ENCODE measurements at places on chromosomes 16 and 17. TPM values are rescaled to one million over a fixed set of nuclear protein-coding genes. Genes with fewer than 3 reads are reported as not detected.

Gene KIFC3
- total RNA-seq, result 28.4 TPM

DNA sequence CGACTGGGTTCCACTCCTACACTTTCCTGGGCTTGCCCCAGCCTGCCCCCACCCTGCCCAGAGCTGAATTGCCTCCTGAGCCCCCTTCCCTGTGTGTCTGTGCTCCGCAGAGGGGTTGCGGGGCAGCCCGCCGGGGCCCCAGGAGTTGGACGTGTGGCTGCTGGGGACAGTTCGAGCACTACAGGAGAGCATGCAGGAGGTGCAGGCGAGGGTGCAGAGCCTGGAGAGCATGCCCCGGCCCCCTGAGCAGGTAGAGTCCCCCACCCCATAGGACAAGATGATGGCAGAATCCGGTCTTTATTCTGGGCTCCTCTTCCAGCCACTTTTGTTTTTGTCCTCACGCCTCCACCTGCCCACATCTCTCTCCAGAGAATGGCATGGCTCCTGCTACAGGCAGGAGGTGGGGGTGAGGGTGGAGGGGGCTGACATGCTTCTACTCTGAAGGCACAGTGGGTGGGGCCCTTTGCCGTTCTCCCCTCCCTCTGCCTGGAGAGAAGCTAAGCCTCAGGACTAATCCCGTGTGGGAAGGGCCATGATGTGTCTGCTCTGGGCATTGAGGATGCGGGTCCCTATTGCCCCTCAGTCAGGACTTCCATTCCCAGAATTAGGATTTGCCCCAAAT, 3.5 kb downstream of the ACBD4 start:
- no peak overlapping the region for H3K27ac ChIP-seq
- H3K4me1 ChIP-seq, result peaks cover 8% of the 10 kb centered on the region

Gene SARM1
- 11.5 TPM for total RNA-seq

DNA sequence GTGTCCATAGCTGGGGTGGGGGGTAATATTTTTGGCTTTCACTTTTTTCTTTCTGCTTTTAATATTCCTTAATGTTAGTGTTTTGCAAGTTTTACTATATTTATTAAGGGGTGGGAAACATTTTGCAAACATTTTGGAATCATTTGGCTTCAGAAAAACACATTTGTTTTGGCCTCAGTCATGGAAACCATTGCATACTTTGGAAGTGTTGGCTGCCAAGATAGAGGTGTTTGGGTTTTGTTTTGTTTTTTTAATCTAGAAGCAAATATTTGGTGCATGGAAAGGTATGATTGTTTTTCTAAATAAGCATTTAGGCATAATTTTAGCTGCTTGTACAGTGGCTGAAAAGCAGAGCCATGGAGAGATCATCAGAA, 243.3 kb downstream of the KATNIP start:
- no peaks in the 10 kb centered on the region for H3K36me3 ChIP-seq
- H3K4me1 ChIP-seq, result no peaks in the 10 kb centered on the region
- H3K4me3 ChIP-seq, result no peak overlapping the region
- H3K27me3 ChIP-seq, result no peaks in the 10 kb centered on the region

GRCh38 chr17:46157443-46158062, 35.7 kb downstream of the KANSL1 start:
- no peak for DNase-seq
- H3K4me1 ChIP-seq, result peaks cover 58% of the 10 kb centered on the region
- no peak overlapping the region for H3K4me3 ChIP-seq
- H3K27ac ChIP-seq, result peak overlapping the region; percentile 75
- H3K27me3 ChIP-seq, result no peaks in the 10 kb centered on the region
- no peaks in the 10 kb centered on the region for H3K36me3 ChIP-seq

GRCh38 chr17:81338274-81339190, 43.4 kb upstream of the SLC38A10 start:
- no peak for DNase-seq
- H3K4me3 ChIP-seq, result no peak overlapping the region
- H3K27me3 ChIP-seq, result no peaks in the 10 kb centered on the region
- H3K27ac ChIP-seq, result peak overlapping the region; percentile 93
- no peaks in the 10 kb centered on the region for H3K36me3 ChIP-seq

All from cardiac muscle cell (in vitro differentiated cells and primary cell).